Gastroesophageal sphincter (tissue), 4 donors: ENCODE measurements at places on chromosomes 7 and 10.

DNA sequence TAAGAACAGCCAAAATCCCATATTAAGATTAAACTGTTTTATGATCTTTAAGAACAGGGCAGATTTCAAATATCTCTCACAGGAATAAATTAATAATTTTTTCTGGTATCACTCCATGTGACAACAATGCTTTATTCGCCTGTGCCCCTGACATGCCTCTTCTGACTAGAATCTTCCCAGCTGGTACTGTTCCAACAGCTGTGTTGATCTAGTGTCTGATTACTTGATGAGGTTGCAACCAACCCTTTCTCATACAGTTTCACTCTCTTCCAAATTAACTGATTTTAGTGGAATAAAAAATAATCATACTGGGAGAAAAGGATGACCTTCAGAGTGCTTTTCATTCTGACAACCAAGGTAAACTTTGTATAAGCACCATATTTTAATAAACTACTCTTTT is 151.9 kb downstream of the CHRM2 start:
- ATAC-seq: no peak

DNA sequence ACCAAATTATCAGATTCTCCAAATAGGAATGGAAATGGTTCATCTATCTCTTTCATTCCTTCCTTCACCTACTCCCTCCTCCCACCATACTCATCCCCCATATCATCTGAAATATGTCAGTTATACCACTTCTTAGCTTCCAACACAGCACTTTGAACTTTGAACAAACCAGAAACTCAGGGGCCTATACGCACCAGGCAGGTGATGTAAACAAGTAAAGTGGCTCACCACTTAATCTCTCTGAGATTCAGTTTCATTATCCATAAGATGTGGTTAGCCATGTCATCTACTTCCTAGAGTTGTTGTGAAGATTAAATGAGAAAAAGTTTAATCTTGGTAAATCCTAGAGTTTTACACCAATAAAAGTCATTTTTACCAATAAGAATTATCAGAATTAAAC is 65.9 kb upstream of the LRRN3 start:
- ATAC-seq: no peak

DNA sequence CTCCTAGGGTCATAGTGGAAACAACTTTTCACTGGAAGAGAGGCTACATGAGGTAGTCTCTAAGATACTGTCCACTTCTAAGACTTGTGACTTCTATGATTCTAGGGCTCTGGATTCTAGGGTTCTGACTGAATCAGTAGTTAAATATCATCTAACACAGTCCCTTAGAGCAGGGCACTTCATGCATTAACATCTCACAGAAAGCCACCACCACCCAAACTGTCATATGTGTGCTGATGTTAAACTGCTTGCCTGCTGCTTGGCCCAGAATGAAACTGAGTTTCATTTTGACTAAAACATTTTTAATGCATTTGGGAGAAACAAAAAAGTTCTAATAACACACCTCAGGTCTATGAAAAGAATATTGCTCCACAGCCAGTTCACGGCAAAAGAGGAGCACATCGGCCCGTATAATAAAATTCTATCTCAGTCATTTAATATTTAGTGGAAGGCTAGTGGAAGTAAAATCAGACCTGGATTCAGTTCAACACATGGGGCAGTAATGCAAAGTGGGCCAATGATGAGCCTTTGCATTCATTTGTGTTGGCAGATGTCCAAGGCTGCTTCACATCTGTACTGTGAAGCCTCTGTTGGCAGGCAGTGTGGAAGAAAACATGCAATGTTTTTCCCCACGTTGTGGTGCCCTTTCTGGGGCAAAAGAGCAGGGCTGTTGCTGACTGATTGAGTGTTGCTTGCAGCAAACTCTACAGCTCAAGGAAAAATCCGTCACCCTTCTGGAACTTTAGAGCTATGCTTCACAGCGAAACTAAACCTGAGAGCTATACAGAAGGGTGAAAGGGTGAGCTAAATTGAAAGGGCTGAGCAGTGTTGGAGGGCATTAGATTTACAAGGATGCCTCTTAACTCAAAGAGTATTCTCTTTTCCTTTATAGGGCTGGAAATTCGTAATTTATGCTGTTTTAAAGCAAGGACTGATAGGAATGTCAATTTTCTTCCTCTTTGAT is 33.5 kb upstream of the AUTS2 start:
- peak; percentile 61 for ATAC-seq

- no peak for ATAC-seq
Observed at GRCh38 chr7:31448649-31449048, 65.2 kb upstream of the ITPRID1 start.

GRCh38 chr10:127982601-127983000 is 75.7 kb downstream of the PTPRE start:
- no peak for ATAC-seq

DNA sequence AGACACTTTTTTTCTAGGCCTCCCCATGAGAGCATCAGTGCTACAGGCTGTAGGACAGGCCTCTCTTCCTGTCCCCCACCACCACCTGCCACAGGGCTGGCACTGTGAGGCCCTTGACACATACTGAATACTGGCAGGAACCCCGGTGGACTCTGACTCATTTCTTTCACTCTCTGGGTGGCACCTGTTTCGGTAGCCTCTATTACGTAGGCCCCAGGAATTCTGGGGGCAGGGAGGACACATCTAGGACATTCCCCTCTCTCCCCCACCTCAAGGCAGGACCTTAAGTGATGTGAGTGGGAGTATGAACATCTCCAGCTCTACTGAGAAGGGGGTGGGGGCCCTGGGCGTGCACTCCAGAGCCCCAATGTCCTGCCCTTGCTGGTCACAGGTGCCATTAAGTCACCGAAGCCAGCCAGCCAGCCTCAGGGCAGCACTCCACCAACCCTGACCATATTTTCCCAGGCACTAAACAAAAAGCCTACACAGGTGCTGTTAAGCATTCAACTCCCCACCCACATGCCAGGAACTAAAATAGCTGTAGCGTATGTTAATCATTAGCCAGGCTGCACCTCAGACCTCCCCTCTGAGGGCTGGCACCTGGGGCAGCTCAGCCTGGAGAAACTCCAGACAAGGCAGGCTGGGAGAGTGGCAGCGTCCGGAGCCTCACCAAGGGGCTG is 8.9 kb downstream of the ANXA11 start:
- ATAC-seq: peak; percentile 51

DNA sequence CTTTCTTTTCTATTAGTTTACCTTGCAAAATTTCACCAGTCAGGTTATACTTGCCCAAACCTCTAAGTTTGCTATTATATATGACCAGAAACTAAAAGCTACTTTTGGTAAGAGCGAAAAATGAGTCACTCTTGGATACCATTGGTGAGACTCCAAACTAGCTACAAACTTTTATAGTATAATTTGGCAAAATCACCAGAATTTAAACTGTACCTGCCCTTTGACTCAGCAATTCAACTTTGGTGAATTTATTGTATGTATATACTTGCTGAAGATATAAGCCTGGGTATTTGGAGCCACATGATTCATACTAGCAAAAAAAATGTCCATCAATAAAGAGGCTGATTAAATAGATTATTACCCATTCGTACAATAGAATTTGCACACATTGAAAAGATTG is 178.7 kb upstream of the STEAP1 start:
- ATAC-seq: no peak

DNA sequence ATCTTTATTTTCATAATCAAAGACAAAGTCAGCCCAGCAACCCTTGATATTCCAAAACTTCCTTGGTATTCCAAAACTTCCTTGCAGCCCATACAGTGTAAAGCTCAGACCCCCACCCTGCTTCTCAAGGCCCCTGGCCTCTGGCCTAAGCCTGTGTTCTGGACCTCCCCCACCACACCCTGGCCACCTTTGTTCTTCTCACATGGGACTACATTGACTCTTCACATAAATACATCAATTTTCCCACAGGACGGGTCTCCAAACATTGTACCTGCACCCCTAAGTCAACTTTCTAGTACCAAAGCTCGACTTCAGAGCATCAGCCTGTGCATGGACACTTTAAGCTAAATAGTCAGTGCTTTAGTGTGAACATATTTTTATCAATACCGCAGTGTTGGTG is 40.7 kb downstream of the DRGX start:
- ATAC-seq: no peak

- no peak for ATAC-seq
Observed at GRCh38 chr10:131571346-131571745, 259.8 kb upstream of the TCERG1L start.

GRCh38 chr7:129774359-129774758 is 162.8 kb downstream of the NRF1 start:
- ATAC-seq: no peak

DNA sequence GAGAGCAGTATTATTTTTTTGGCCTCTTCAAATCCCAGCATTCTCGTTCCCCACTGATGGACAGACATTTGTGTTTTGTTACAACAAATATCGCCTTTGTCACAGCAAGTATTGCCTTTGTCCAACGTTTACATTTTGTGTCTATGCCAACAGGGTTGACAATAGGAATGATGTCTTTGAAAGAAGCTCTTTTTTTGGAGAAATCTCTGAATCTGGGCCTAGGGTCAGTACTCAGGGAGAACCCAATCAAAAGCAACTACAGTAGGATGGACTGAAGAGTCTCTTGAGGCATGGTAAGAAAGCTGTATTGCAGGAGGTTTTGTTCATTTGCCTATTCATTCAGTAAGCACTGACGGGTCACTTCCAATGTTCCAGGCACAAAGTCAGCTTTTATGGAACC is 57.7 kb upstream of the KLF14 start:
- ATAC-seq: no peak
